ENCODE measurements at places on chromosomes 4 and X.

DNA sequence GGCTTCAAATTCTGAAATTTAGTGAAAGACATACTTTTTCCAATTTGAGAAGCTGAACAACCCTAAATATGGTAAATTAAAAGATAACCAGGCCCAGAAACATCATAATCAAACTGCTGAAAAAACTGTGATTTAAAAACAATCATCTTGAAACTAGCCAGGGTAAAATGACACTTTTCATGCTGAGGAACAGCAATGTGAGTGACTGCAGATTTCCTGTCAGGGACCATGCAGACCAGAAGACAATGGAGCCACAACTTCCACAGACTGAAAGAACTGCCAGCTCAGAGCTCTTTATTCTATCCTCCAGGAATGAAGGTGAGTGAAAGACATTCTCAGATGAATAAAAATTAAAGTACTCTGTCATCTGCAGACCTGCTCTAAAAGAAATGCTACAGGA, 73.3 kb downstream of the NAT8L start:
- DNase-seq, result no peak

DNA sequence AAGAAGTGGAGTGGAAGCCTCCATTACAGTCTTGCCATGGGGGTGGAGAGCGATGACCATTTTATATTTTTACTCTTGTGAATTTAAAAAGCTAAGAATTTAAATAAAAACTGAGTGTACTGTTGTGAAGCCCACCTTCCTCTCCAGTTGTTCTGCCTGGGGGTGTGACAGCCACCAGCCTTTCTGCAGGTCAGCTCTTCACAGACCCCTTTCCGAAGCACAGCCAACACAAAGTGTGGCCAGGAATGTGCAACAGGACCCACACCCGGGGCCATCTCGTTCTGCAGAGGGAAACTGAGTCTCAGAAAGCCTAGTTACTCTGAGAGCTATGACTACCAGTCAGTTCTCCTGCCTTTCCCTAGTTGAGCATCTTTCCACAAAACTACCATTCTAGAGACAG, 1.4 kb downstream of the GRPEL1 start:
- DNase-seq, result no peak

DNA sequence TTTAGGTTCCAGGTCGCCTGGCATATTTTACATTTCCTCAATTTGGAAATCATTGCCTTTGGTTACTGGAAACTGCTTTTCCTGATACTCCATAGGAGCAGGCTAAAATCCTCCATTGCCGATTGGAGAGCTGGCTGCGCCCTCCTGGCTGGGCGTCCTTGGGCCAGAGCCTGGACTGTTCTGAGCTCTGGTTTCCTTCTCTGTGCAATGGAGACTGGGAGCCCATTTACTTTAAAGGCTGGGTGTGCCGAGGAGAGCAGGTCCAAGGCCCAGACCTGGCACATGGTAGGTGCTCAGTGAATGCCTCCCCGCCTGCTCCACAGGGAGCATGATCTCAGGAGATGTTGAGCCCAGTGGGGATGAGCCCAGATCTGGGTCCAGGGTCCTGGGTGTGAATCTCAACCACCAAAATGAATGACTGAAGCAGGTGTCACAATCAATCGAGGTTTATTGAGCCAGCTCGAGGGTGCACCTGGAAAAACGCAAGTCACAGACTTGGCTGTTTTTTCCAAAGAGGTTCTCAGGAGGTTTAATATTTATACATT, 50.0 kb downstream of the EVC start:
- DNase-seq, result no peak

DNA sequence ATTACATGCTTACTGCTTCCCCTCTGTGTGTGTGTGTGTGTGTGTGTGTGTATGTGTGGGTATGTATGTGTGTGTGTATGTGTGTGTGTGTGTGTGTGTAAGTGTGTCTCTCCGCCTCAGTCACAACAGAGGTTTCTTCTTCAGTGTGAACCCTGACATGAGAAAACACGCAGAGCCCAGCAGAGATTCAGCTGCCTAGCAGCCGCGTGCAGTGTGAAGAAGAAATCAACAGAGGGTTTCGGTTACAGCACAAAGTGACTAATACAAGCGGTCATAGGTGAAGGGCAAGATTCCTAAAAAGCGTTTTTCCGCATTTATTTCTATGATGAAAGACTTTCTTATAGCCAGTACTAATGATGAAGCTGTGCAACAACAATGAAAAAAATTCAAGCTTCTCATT, 55.3 kb upstream of the ZFP42 start:
- no peak for DNase-seq
